Karpas-422 (cell line): ENCODE measurements at places on chromosomes 11 and 22.

DNA sequence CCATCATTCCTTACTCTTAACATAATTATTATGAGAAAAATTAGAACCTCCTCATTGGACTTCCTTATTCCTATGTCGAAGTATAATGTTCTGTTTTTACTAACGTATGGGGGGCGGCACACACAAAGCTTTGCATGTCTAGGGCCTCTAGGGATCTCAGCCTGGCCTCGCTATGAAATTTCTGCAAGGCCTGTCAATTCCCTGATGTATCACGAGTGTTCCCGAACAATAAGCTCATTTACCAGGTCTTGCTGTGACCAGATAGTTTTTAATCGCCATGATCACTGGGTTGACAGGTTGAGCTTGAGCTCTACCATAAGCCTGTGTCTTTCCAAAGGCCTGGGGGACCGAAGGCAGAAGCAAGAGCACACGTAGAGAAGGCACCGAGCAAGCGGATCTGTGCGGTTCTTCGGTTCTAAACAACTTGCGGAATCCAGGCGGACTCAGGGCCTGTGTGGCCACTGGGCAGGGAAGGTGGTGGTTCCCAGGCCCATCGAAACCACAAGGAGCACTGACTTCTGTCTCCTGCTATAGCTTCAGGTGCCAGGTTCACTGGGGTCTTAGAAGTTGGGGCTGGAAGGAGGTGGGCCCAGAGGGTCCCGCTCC lies 10.4 kb upstream of the FXYD2 start:
- DNase-seq: peak; percentile 61

DNA sequence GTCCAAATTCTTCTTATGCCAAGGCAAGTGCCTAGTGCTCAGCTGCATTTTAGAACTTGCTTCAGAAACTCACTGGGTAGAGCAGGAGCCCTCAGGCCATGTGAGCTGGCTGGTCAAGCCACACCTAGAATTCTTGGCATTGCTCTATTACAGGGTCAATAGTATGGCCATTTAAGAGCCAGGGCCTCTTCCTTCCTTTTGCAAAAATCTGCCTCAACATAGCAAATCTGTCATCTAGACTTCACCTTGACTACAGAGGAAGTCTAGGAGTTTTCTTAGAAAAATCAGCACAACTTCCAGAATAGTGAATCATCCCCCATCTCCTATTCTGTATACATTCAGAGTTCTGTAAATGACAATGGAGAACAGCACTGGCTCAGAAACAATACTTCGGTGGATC lies 112.0 kb upstream of the TTC12 start:
- DNase-seq: no peak

GRCh38 chr11:3130269-3131071 lies 34.6 kb downstream of the OSBPL5 start:
- no peak for DNase-seq

DNA sequence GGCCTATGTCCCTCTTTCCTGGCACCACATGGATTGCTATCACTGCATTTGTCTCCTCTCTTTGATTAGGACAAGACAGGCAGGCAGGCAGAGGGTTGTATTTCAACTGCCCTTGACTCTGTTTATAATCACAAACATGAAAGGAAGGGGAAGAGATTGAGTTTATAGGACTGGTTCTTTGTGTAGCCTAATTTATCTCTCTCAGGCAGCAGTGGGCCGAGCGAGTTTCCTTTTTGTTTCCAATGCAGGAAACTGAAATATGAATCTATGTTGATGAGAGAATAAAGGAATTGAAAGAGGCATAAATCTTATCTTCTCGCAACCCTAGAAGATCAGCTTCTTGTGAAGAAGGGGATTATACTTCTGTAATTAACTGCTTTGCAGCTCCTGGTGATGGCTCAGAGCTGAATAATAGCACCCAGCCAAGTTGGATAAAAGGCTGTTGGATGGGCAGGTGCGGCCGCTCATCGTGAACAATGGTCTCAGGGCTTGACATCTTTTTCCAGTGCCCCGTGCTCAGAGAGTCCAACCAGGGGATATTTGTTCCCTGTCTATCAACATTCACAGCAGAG lies 80.6 kb upstream of the SYT13 start:
- DNase-seq: no peak

GRCh38 chr11:8928981-8929615 lies 3.6 kb downstream of the C11orf16 start:
- DNase-seq: no peak

- no peak for DNase-seq
Observed at GRCh38 chr11:121886996-121887395, 229.0 kb downstream of the BLID start.

DNA sequence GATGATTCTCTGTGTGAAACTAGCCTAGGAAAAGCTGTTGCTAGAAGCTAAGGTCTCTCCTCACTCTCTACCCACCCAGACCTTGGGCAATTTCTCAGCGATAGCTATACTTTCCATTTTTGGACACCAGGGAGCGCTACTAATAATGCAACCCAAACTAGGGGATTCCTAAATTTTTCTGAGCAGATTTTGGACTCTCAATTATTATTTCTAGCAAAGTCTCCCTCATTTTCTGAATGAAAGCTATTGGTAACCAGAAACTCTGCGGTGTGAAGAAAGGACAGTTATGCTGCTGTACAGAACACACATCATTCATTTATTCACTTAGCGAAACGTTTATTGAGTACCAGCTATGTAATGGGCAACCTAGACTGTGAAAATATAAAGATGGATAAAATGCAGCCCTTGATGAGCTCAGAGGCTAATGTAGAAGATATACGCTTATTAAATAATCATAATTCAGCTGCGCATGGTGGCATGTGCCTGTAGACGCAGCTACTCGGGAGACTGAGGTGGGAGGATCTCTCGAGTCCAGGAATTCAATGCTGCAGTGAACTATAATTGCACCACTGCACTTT lies 6.1 kb upstream of the STIM1 start:
- peak; percentile 84 for DNase-seq

- DNase-seq: no peak
Observed at GRCh38 chr11:34302046-34302921, 55.5 kb downstream of the ABTB2 start.

DNA sequence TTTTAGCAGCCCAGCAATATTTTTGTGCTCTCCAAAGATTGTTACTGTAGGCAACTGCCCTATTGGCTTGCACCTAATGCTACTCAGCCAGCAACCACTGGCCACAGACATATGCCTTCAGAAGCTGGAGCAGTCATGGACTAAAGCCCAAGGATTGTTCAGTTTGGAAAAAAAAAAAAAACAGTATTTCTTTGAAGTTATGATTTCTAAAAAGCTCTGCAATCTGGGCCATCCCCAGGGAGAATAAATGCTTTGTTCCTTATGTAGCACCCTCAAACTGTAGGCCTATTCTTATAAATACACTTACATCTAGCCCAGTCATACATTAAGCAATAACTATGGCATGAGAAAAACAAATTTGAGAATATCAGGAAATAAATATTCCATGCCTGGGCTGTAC lies 2190.5 kb upstream of the RAG2 start:
- no peak for DNase-seq

DNA sequence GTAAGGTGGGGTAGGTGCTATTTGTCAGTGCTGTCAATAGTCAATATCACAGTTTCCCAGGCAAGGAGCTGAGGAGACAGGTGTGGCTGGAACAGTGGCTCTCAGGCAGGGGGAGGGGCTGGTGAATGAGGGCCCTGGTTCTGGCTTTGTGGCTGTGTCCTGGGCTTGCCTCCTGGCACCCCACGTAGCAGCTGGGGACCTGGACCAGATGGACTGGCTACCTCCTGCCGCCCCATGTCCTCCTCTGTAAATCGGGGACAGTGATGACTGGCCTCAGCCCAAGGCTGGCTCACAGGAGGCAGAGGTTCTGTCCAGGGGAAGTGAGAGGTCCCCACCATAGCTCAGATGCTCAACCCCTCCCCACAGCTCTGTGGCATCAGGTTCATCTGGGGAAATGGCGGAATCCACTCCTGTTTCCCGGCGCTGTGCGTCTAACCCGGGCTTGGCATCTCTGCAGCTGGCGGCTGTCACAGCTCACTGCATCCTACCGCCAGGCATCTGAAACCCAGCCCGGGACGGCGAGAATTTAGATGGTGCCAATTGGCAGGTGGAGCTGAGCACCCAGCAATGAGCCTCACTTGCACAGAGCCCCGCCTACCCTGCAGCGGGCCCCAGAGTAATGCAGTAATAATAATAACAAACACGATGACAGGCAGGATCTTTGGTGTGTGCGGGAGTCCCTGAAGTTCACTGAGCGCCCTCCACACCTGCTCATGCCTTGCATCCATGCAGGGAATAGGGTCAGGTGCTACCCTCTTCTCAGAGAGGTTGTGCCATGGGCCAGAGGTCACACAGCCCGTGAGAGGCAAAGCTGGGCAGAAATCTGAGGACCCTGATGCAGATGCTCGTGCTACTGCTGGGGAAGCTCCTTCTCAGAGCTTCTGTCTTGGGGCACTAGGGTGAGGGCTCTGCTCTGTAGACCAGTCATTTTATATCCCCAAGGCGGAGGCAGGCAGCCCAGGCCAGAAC lies 27.8 kb upstream of the SHISAL1 start:
- no peak for DNase-seq

- DNase-seq: no peak
Observed at GRCh38 chr22:31106001-31106571, 1.3 kb downstream of the SELENOM start.

GRCh38 chr11:45959851-45960250 lies 37.4 kb downstream of the LARGE2 start:
- no peak for DNase-seq

GRCh38 chr11:128678024-128678423 lies 15.8 kb upstream of the FLI1 start:
- DNase-seq: no peak

DNA sequence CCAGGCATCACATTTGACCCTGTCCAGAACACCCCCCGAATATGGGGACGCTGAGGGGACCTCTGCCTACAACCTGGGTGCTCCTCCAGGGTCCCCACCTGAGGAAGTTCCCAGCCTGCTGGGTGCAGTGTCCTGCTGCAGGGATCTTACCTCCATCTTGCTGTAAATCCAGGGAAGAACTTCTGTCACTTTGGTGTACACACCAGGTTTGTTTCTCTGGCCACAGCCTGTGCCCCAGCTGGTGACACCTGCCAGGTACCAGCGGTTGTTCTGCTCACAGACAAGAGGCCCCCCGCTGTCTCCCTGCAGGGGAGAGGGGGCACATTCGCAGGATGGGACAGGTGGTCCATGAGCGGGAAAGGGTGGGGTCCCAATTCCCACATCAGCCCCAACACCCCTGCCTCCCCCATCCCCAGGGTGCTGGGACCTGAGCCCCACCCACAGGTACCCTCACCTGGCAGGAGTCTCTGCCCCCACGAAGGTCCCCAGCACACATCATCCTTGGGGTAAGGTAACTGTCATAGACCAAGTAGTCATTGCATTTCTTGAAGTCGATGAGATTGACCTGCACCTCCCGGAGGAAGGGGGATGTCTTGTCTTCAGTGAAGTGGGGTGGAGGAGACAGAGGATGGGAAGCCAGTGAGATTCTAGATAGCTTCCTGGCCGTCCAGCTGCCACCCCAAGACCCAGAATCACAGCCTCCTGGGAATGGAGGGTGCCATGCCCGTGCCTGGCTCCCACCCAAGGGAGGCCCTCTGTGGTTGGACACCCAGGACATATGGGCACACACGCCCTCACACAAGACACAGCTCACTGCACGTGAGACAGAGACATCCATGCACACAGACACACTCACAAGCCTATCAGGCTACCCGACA lies 25.5 kb downstream of the TMPRSS13 start:
- no peak for DNase-seq

- DNase-seq: no peak
Observed at GRCh38 chr11:115674937-115675544, 170.8 kb upstream of the CADM1 start.

DNA sequence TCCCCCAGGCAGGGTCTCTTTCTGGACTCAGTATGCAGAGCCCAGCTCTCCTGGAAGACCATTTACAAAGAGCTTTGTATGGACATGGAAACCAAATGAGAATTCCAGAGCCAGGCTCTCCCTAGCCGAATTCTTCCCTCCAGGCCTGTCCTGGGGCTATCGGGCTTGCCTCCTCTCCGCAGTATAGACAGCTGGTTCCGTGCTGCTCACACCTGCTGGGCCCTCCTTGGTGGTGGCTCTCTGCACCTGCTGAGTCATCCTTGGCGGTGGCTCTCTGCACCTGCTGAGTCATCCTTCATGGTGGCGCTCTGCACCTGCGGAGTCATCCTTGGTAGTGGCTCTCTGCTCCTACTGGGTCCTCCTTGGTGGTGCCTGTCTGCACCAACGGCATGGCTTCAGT lies 743.5 kb downstream of the BRD1 start:
- no peak for DNase-seq

- no peak for DNase-seq
Observed at GRCh38 chr11:33944345-33944692, 52.4 kb upstream of the LMO2 start.

- DNase-seq: no peak
Observed at GRCh38 chr22:31958625-31959239, 14.4 kb downstream of the YWHAH start.

GRCh38 chr22:45553351-45554039 lies 50.8 kb downstream of the FBLN1 start:
- DNase-seq: peak; percentile 86

GRCh38 chr11:125074511-125075241 lies 11.6 kb downstream of the SLC37A2 start:
- peak; percentile 48 for DNase-seq

DNA sequence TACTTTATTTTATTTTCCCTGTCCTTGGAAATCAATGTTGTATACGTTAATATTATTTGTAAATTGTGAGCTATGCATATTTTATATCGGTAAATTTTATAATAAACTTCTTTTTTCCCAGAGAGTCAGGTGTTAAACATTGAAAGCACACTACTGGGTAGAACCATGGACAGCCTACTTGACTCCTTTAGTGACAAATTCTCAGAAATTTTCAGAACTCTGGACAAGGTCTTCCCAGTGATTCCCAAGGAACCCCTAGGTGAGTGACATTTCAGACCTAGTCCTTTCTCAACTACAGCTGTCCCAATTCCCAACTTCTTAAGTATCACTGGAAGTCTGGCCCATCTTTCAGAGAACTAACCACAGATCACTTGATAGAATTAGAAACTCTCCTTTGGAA lies 107.2 kb downstream of the RCN1 start:
- no peak for DNase-seq

GRCh38 chr11:36509694-36510593 lies at the start of gene TRAF6:
Gene TRAF6 (minus strand): TSS chr11:36510272. CDS start chr11:36501515, 8,757 bp downstream.
- peak; percentile 95 for DNase-seq

GRCh38 chr11:8408151-8408941 lies 144.7 kb upstream of the LMO1 start:
- no peak for DNase-seq

GRCh38 chr22:48803171-48803947 lies 1024.3 kb downstream of the BRD1 start:
- no peak for DNase-seq

DNA sequence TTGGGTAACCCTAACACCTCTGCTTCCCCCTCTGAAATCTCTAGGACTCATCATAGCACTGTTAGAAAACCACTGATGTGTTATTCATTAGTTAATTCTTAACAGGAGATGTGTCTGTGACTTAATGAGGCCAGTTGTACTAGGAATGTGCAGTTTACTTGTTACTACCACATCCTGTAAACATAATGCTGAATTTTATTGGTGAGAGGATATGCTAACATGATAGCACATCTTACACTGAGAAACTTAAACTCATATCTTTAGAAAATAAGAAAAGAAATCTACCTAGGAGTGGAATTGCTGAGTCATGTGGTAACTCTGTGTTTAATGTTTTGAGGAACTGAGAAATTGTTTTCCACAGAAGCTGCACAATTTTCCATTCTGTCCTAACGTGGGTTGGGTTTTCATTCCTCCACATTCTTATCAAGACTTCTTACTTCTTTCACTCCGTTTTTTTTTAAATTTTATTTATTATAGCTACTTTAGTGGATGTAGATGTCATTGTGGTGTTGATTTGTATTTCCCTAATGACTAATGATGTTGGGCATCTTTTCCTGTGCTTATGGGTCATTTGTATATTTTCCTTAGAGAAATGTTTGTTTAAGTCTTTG lies 33.7 kb downstream of the RNF121 start:
- peak; percentile 49 for DNase-seq

GRCh38 chr11:74473382-74474173 lies 6.2 kb upstream of the KCNE3 start:
- DNase-seq: no peak
